Mesothelial cell of epicardium (in vitro differentiated cells): ENCODE measurements at places on chromosomes 6 and 20. TPM values are rescaled to one million over a fixed set of nuclear protein-coding genes. Genes with fewer than 3 reads are reported as not detected.
A peak's percentile ranks its signal among the peaks of the same experiment; 100 is the strongest.

GRCh38 chr6:157300436-157300835 is 22.9 kb downstream of the TMEM242 start:
- DNase-seq = no peak
- no peak overlapping the region for H3K4me3 ChIP-seq
- no peaks in the 10 kb centered on the region for H3K27me3 ChIP-seq

- no peaks in the 10 kb centered on the region for H3K36me3 ChIP-seq
- no peak overlapping the region for H3K4me3 ChIP-seq
- peaks cover 9% of the 10 kb centered on the region for H3K27me3 ChIP-seq
- no peak for DNase-seq
- H3K27ac ChIP-seq = no peak overlapping the region
- H3K4me1 ChIP-seq = no peaks in the 10 kb centered on the region
Observed at GRCh38 chr6:14466278-14466677, 348.7 kb downstream of the CD83 start.

- DNase-seq = no peak
- H3K36me3 ChIP-seq = peaks cover 28% of the 10 kb centered on the region
- no peak overlapping the region for H3K4me3 ChIP-seq
- H3K27me3 ChIP-seq = no peaks in the 10 kb centered on the region
- peaks cover 7% of the 10 kb centered on the region for H3K4me1 ChIP-seq
Observed at GRCh38 chr20:62885896-62886708, 24.5 kb upstream of the TCFL5 start.

GRCh38 chr20:35307666-35308653 is 15.7 kb upstream of the FAM83C start:
- H3K27ac ChIP-seq = no peak overlapping the region
- H3K27me3 ChIP-seq = no peaks in the 10 kb centered on the region
- peaks cover 1% of the 10 kb centered on the region for H3K4me1 ChIP-seq
- no peak for DNase-seq

- H3K27me3 ChIP-seq = peaks cover 7% of the 10 kb centered on the region
- peaks cover 6% of the 10 kb centered on the region for H3K36me3 ChIP-seq
- H3K27ac ChIP-seq = no peak overlapping the region
- no peaks in the 10 kb centered on the region for H3K4me1 ChIP-seq
- H3K4me3 ChIP-seq = peak overlapping the region; percentile 70
Observed at GRCh38 chr20:63740070-63740626, 572 bp downstream of the SLC2A4RG start.

- H3K27me3 ChIP-seq = peaks cover 62% of the 10 kb centered on the region
- H3K27ac ChIP-seq = peak overlapping the region; percentile 67
- H3K4me3 ChIP-seq = peak overlapping the region; percentile 65
- peaks cover 35% of the 10 kb centered on the region for H3K4me1 ChIP-seq
Observed at GRCh38 chr6:1606780-1607515, 2.8 kb upstream of the FOXC1 start.

DNA sequence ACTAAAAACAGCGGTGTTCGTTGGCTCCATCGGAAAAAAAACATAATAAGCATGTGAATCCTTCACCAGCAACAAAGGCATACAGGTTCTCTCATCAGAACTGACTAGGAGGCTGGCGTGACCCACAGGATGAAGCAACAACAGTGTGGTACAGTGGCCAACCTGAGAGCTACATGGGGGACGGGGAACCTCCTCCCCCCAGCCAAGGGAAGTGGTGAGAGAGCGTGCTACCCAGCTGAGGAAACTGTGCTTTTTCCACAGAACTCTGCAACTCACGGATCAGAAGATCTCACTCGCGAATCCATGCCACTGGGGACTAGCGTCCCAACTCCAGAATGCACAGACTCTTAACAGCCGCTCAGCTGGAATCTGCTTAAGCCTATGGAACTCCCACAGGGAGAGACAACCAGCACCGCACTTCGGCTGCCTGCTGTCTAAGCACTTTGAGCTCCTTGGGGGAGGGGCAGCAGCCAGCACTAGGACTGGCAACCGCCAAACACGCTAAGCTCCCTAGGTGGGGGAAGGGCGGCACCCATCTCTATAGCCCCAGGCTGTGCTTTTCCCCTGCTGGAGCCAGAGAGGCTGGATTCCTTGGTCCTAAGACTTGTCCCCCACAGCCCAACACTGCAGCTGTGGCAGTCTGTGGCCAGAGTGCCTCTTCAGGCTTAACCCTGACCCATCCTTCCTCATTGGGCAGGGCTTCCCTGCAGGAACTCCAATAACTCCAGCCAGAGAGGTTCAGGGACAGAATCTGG is 538.3 kb upstream of the BTBD3 start:
- peaks cover 2% of the 10 kb centered on the region for H3K27me3 ChIP-seq
- DNase-seq = no peak
- peak overlapping the region; percentile 28 for H3K4me3 ChIP-seq
- H3K36me3 ChIP-seq = no peaks in the 10 kb centered on the region

Gene MCCD1
- total RNA-seq = not detected in 3 replicates
